ENCODE measurements at places on chromosomes 12 and 14. TPM values are rescaled to one million over a fixed set of nuclear protein-coding genes. Genes with fewer than 3 reads are reported as not detected.
A peak's percentile ranks its signal among the peaks of the same experiment; 100 is the strongest.

EML1 gene
- 24.1 TPM for total RNA-seq

SERPINA3 gene
- 1.7 TPM for total RNA-seq

FOXG1 gene
- total RNA-seq: not detected

KRT6B gene
- not detected for total RNA-seq

PKP2 gene
- 60.0 TPM for total RNA-seq

CALCOCO1 gene
- total RNA-seq: 147 TPM

TAS2R8 gene
- 0.21 TPM for total RNA-seq

MAP3K9 gene
- total RNA-seq: 0.53 TPM

RALGAPA1 gene
- 23.3 TPM for total RNA-seq

PPP4R4 gene
- total RNA-seq: 0.75 TPM

FGF23 gene
- total RNA-seq: not detected

CCNB1IP1 gene
- total RNA-seq: 39.9 TPM

CYP46A1 gene
- total RNA-seq: 2.2 TPM

DNA sequence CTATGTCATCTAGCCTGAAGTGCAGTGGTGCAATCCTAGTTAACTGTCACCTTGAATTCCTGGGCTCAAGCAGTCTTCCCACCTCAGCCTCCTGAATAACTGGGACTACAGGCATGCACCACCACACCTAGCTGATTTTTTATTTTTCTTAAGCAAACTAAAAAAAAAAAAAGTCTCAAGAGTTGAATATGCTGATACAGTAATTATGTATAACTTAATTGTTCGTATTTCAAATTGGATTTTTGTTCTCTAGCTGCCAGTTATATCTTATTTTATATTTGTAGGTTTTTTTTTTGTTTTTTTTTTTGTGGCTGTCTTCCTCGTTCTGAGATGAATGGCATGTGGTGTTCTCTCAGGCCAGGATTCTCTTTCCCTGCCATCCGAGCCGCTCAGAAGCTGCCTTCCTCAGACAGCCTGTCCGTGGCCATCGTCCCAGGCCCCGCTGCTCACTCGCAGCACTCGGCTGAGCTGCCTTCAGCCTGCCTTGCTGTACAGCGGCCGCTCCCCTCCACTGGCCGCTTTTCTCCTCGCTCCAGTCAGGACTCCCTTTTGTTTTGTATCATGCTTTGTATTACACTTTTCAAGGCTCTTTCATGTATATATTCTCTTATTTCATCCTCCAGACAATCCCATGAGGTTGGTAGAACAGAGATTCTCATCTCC, 53.3 kb downstream of the WDR20 start:
- no peak for DNase-seq

DNA sequence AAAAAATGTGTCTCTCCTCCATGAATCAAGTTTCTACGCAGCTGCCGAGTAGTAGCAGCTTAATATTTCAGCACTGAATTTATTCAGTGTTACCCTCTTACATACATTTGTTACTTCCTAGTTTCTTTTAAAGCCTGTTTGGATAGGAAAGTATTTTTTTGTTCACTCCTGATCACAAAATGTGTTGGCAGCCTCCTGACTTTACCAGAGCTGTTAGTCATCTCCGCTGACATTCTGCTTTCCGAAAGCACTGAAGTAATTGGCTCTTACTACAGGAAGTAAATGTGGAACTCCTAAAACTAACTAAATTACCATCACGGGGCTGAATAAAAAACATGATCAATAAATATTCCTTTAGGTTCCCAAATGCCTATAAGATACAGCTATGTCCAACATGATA, 225.5 kb downstream of the EPS8 start:
- DNase-seq: peak; percentile 57

DNA sequence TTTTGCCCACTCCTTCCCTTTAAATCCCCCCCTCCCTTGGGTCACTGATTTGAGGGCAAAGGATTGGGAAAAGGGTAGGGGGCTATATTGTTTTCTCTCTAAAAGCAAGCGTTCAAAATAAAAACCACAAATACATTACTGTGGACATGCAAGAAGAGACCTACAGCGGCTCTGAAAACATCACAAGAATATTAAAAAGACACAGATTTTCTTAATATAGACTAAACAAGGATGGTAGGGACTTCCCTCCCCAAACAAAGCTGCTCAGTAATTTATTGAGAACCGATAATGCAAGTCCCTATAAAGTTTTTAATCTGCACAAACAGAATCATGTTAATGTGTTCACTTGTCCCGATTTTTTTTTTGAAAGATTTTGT, 12.9 kb downstream of the TBX3 start:
- DNase-seq: no peak

GRCh38 chr14:37202265-37202664, 4.5 kb downstream of the MIPOL1 start:
- no peak for DNase-seq

GRCh38 chr12:59646636-59647035, 50.8 kb downstream of the SLC16A7 start:
- no peak for DNase-seq

DNA sequence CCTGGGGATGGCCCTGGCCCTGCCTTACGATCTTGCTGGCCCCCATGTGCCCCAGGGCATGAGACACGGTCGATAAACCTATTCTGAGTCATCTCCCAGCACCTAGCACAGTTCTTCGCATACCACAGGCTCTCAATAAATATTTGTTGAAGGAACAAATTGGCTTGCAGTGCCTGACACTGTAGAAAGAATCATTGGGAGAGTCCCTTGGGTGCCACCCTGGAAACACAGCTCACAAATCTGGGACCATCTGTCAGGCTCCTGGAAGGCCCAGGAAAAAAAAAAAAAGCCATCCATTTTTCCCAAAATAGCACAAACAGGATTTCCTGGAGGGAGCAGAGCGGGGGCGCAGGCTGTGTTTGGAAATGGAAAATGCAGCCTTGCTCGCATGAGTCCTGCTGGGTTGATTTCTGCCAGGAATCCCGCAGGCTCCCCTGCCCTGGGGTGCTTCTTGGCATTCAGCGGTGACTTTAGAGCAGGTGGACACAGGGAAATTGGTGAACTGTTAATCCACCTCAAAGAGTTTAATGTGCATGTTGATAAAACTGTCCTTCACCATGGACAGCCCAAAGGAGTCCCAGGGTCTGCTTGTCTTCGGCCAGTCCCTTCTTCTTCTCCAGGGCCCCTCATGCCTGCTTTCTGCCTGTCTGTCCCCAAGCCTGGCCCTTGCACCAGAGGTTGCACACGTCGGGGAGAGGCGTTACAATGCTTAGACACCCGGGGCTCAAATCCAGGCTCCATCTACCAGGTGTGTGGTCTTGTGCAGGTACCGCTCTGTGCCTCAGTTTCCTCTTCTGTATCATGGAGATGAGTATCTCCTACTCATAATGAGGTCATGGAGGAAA, 106.1 kb upstream of the RFLNA start:
- peak; percentile 26 for DNase-seq

GRCh38 chr12:70733385-70733784, 96.2 kb upstream of the PTPRB start:
- DNase-seq: peak; percentile 81

- DNase-seq: no peak
Observed at GRCh38 chr14:24852312-24853060, 197.5 kb downstream of the STXBP6 start.

GRCh38 chr12:49823951-49824350, 4.3 kb downstream of the NCKAP5L start:
- peak; percentile 39 for DNase-seq

GRCh38 chr14:28754209-28754985, 12.2 kb upstream of the FOXG1 start:
- peak; percentile 70 for DNase-seq

- DNase-seq: no peak
Observed at GRCh38 chr12:96136725-96137378, 57.3 kb upstream of the ELK3 start.

DNA sequence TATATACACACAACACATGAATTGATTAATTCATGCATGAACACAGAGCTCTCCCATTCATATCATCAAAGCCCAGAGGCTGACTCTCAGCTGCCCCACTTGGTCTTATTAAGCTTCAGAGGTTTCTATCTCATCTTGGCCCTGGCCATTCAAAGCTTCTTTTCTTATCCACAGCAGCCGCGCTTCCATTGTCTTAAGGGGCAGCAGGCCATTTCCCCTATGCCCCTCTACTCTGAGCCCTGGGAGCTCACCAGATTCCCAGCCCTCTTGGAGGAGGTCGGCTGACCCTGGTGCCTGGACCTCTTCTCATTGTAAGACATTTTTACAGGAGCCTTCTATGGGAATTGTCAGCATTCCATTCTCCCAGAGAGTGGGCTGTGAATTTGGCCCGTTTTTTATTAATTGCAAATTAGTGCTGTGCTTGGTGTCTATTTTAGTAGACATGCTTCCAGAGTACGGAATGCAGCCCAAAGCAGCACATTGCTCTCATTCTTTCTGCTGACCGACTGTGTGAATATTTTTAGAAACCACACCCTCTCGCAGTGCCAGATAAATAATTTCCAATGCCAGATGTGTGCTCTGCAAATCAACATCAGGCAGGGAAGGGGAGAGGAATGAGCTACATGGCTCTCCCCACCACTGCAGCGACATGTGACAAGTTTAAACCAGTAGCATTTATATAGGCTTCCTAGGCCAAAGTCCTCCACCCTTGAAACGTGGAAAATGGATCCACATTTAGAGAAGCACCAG, 58.5 kb downstream of the NUAK1 start:
- peak; percentile 71 for DNase-seq

DNA sequence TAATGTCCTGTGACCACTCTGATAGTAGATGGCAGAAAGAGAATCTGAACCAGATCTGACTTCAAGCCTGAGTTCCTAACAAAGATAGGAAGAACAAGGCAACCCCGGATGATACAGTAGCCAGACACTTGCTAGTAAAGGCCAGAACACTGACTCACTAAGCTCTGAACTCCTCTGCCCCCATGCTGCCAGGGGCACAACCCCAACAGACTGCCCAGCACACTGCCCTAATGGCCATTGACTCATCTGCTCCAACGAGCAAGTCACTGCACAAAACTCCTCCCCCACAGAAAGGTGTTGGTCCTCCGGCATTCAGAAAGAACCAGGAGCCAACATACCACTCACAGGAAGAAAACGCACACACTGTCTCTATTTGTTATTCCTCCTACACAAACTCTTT, 179.6 kb upstream of the NUDT4 start:
- peak; percentile 74 for DNase-seq

- DNase-seq: peak; percentile 94
Observed at GRCh38 chr14:26598081-26598671, 343 bp upstream of the NOVA1 start.

- DNase-seq: no peak
Observed at GRCh38 chr12:44193281-44193680, 357.4 kb downstream of the TMEM117 start.

DNA sequence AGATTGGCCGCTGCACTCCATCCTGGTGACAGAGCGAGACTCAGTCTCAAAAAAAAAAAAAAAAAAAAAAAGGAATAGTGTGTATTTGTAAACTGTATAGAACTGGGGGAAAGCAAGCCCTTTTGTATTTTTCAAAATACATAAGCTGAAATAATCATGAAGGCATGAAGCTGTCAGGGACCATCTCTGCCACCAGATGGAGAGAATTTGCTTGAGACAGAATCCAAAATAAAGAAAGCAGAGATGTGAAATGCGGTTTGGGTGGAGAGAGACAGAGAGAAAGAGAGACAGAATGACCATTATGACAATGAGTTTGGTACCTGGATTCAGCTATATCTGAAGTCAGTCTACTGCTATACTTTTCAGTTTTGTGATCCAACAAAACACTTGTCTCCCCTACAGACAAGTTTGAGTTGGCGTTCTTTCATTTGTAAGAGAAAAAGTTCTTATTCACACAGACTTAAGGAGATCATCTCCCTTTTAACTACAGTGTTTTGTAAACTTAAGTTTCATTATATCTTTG, 155.7 kb upstream of the LRIG3 start:
- no peak for DNase-seq

DNA sequence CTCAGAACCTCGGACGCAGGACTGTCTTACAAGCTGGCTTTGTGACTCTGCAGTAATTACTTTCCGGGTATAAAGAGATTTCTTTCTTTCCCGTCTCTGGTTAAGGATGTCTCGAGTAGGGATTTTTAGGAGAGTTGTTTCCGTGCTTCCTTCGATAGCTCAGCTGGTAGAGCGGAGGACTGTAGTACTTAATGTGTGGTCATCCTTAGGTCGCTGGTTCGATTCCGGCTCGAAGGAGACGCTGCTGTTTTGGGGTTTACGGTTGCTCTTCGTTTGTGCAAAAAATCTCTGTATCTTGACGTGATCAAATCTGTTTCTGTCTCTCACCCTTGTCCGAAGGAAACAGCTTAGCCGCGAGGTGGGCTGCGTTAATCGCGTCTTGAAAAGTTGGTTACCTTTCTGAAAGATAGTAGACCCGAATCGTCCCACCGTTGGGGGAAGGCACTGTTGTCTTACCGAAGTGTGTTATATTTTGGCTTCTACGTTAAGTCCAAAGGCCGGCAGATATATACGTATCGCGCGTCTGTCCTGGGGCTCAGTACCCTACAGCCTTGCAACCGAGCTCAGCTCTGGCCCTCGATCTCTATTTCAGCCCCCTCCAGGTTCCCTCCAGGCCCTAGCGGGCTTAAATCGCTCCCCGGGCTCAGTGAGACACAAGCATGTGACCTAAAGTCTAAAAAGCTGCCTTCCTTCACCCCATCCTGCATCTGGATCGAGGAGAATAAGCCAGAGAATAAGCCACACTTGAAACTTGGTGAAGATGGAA, 1.1 kb upstream of the RNASE4 start:
- peak; percentile 92 for DNase-seq

DNA sequence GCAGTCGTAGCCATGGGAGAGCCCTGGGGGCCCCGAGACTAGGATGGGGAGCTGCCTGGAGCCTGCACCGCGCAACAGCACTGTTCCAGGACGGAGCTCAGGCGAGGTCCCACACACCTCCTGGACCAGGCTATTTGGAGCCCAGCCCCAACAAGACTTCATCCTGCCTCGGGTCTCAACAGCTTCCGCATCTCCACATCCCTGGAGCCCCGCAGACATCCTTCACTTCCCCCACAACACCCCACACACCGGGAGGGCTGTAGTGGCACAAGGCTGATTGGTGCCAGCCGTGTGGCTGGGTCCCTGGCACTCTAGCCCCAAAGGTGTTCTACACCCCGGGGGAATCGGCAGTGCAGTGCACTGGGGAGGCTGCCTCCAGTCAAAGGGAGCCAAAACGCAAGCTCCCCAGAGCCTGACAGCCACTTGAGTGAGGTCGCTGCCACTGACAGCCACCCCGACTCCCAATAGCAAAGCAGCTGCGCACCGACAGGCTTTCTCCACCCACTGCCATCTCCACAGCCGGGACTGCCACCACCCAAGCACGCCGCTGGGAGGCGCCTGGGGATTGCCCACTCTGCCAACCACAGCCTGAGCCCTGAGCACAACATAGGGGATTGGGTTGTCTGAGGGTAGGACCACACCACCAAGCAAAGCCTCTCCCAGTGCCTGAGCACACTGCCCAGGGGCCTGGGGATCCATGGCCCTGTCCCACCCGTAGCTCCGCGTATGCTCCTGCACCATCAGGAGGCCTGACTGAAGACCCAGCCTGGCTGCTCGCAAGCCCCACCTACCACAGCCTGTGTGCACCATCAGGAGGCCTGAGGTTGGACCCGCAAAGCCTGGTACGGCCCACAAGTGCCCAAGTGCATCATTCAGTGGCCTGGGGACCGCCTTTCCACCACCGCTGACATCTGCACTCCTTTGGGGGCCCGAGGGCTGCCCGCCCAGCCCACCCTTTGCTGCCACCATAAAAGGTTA, 13.2 kb upstream of the KLRF1 start:
- DNase-seq: peak; percentile 42

GRCh38 chr14:56299306-56299984, 181.2 kb downstream of the PELI2 start:
- no peak for DNase-seq

- DNase-seq: peak; percentile 6
Observed at GRCh38 chr14:88384718-88385117, 739 bp upstream of the SPATA7 start.

- no peak for DNase-seq
Observed at GRCh38 chr14:106346534-106347290, 820.3 kb downstream of the TMEM121 start.

Data from myocyte (in vitro differentiated cells).